NCI-H2029 treated with DMSO at 0.1 percent for 48 hours (cell line): ENCODE measurements at places on chromosomes 2 and 18.

GRCh38 chr2:43030551-43031307 is 195.7 kb downstream of the ZFP36L2 start:
- no peak for DNase-seq

- DNase-seq: no peak
These were observed 26.3 kb downstream of the CNGA3 start for GRCh38 chr2:98372579-98372978.

- DNase-seq: no peak
These were observed 56.5 kb upstream of the NCOA1 start for GRCh38 chr2:24434541-24434940.

DNA sequence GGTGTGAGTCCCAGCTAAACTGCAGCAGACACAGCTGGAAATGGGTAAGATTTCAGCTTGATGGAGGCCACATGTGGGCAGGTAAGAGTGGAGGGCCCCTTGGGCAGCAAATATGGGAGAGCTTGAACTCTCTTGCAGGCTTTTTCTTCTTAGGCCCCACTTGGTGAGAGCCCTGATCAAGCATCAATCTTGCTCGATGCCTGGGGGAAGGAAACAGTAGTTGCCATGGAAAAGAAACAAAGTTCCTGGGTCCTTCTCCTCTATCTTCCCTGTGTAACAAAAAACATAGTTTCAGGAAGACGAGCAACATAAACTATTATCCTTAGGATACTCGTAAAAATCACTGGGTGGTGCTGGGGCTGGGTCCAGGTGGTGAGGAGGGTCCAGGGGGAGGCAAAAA is 42.9 kb downstream of the KIAA1328 start:
- DNase-seq: no peak

- no peak for DNase-seq
These were observed 19.7 kb downstream of the ATP6V1C2 start for GRCh38 chr2:10741139-10741538.

GRCh38 chr2:167501618-167502017 is 613.3 kb downstream of the XIRP2 start:
- no peak for DNase-seq

GRCh38 chr2:75558136-75558535 is 2.6 kb downstream of the EVA1A start:
- no peak for DNase-seq

DNA sequence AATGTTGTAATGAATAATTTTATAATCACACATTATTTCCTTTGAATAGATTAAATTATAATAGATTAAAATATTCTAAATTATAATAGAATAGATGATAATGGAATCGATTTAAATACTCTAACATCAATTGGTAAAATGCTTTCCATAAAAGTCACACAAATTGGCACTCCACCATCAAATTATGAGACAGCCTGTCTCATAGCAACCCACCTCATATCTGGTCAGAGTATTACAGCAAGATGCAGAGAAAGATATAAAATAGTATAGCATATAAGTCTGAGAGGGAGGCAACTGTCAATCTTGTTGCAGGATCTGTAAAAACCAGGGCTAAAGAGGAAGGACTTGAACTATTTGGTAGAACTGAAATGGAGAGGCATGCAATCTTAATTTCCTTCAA is 98.4 kb upstream of the NCKAP5 start:
- no peak for DNase-seq

DNA sequence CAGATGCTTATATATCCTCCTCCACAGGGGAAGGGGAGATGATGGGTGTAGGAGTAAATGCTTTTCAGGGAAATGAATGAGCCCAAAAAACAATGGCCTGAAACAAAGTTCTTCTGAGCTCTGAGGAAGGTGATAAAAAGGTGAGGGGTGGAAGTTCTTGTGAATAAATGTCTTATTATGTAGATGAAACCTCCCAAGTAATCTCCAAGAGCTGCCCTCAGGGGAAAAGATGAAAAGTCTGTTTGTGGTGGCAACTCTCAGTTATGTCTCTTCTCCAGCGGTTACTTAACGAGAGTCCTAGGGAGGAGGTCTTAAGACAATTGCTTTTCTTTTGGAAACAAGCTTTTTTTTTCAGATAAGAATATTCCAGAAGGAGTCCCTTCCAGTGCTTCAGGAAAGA is 115.5 kb upstream of the CHAC2 start:
- DNase-seq: no peak

GRCh38 chr2:126413079-126413478 is 242.9 kb upstream of the GYPC start:
- DNase-seq: no peak

- DNase-seq: no peak
These were observed 22.0 kb upstream of the GMPPA start for GRCh38 chr2:219476652-219477151.

GRCh38 chr2:9641641-9642040 is 10.8 kb upstream of the YWHAQ start:
- no peak for DNase-seq

DNA sequence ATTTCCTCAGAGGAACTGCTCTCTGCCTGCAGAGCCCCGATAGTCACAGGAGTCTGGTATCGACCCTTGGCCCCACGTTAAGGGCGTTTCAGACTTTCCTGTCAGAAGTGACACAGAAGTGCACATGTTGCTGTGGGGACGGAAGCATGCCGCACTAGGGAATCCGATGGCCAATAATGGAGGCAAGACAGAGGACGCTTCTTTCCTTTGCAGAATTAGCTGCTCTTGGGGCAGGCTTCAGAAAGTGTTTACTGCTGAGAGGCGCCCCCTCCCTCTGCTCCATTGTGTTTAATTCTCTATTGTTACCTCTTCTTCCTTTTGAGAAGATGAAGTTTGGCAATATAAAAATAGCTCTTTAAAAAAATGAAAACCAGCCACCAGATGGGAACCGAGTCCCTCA is 118.6 kb upstream of the EML6 start:
- no peak for DNase-seq

DNA sequence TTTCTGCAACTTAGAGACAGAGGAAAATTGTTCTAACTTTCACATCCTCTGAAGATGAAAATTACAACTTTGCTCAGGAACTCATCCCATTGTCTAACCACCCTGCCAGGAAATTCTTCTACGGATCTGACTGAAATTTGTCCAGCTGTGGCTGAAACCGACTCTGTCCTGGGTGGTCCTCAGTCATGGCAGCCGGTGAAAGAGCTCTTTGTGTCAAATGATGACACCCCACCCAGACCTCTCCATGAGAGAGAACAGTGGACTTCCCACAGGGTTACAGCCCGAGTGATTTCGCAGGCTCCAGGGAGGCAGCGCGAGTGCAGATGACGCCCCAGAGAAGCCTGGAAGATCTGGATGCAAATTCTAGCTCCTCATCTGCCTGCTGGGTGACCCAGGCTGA is 65.1 kb upstream of the TRIB2 start:
- no peak for DNase-seq

- DNase-seq: no peak
These were observed 91.8 kb upstream of the RFX8 start for GRCh38 chr2:101566632-101567228.

DNA sequence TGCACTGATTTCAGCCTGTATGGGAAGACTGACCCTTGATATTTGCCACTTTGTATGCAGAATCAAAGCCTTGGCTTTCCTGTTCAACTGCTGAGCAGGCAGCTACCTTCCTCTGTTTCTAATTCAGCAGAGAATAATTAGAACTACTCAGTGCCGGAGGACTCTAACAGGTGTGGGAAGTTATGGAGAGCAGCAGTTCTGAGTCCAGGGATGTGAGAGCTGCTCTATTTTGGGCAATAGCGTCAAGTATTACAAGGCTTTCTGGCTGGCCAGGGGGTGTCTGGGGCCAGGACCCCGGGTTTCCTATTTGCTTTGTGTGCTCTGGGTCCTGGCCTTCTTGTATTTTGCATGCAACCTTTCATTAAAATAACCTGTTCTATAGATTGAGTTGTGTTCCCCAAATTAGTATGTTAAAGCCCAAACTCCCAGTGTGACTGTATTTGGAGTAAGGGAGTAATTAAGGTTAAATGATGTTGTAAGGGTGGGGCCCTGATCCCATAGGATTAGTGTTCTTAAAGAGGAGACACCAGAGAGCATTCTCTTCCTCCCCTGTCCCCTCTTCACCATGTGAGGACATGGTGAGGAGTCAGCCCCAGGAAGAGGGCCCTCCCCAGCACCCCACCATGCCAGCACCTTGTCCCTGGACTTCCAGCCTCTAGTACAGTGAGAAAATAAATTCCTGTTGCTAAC is 5.6 kb upstream of the NTSR2 start:
- DNase-seq: no peak

DNA sequence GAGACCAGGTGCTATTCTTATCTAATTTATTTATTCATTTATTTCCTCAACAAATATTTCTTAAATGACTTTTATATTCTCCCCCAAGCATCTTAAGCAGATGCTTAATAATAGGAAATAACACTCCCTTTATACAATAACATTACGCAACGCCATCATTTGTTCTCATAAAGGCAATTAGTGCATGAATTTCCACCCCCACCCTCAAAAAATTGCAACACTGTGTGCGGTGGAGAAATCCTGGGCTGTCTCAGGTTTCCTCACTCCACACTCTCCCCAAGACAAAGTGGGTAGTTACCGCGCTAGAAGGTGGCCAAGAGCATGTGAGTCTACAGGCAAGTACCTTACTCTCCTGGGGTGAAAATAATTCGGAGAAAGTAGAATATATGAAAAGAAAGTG is 37.0 kb upstream of the CTDP1 start:
- DNase-seq: no peak

DNA sequence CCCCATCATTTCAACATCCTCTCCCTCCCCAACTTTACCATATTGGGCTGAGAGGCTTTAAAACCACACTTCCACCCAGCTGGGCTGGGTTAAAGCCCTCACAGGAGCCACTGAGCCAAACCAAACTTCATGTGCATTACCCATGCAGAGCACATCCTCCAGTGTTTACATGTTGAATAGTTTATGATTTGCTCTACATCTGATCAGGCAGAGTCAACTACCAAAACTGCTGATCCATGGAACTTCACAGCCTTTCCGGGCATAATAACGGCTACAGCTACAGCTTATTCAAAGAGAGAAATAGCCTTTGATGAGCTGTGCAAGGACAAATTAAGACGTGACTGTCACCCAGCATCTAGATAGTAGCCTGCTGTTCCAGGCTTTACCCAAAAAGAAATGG is 39.0 kb downstream of the MAIP1 start:
- no peak for DNase-seq

GRCh38 chr2:46268196-46268595 is 29.0 kb upstream of the EPAS1 start:
- DNase-seq: no peak

- DNase-seq: no peak
These were observed 304.5 kb downstream of the SLC8A1 start for GRCh38 chr2:40147360-40147759.

DNA sequence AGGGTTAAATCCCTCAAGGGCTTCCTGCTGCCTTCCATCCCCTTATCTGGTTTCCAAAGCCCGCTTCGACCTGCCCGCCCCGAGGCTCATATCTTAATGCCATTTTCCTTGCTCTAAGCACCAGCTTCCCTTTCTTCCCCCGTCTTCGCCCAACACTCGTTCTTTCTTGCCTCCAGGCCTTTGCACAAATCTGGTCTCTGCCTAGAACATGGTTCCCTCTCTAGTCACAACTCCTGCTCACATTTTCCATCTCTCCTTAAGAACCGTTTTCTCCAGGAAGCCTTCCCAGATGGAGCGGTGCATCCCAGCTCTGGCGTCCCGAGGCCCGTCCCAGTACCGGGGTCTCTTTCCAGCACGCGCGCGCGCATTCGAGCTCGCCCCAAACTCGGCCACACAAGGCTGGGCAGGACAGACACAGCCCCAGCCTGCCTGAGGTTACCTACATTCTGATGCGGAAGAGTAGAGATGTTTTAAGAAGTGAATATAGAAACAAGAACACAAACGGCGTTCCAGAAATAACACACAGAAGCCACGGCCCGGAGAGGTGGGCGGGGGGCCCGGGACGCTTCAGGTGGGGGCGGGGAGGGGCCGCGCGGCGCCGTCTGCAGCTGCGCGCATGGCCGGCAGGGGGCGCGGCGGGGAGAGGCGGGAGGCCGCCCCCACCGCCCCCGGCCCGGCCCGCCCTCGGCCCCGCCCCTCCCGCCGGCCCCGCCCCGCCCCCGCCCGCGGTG is at the start of gene DGKD:
TSS of gene DGKD (plus strand) at position 726 of the 731 bp plus-strand sequence. CDS start 25 bp downstream, outside the sequence.
- no peak for DNase-seq

GRCh38 chr2:236658974-236659757 is 89.5 kb downstream of the ACKR3 start:
- no peak for DNase-seq

DNA sequence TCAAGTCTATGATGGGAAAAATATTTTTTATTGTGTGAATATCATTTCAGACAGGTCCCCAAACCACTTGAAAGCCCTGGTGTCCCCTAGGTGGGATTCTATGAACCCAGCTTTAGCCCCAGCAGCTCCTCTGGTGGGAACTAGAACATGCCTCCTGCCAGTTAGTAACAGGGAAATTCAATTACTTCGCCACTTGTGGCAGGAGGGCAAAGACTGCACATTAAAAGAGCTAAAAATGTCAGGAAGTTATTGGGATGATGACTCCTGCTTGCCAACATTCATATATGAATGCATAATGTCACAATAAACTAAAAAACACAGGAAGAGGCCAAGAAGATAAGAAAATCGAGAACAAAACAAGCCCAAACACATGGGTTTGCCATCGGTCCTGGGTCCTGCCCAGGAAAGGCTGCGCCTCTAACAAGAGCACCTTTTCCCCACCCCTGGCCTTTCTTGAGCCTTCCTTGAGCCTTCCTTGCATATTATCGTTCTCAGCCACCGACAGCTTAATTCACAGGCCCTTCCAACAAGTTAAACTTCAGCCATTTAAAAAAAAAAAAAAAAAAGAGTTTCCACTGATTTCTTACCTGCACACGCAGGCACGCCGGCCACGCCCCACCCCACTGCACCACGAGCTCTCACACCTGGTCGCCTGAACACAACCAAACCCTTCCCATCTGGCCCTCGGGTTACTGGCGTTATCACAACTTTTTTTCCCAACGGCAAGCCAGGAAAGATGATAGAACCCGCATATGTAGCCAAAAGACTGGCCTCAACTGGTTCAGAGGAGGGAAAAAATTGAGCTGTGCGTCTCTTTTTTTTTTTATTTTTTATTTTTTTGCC is 23.4 kb downstream of the BCL11A start:
- no peak for DNase-seq

GRCh38 chr18:10687161-10687925 is 161.5 kb downstream of the NAPG start:
- no peak for DNase-seq

- DNase-seq: no peak
These were observed 214.6 kb downstream of the TSN start for GRCh38 chr2:121969766-121970639.
